ENCODE measurements at places on chromosomes 2 and 18.
A peak's percentile ranks its signal among the peaks of the same experiment; 100 is the strongest.

- DNase-seq = no peak
Observed at GRCh38 chr18:79933765-79934164, 17.7 kb downstream of the SLC66A2 start.

DNA sequence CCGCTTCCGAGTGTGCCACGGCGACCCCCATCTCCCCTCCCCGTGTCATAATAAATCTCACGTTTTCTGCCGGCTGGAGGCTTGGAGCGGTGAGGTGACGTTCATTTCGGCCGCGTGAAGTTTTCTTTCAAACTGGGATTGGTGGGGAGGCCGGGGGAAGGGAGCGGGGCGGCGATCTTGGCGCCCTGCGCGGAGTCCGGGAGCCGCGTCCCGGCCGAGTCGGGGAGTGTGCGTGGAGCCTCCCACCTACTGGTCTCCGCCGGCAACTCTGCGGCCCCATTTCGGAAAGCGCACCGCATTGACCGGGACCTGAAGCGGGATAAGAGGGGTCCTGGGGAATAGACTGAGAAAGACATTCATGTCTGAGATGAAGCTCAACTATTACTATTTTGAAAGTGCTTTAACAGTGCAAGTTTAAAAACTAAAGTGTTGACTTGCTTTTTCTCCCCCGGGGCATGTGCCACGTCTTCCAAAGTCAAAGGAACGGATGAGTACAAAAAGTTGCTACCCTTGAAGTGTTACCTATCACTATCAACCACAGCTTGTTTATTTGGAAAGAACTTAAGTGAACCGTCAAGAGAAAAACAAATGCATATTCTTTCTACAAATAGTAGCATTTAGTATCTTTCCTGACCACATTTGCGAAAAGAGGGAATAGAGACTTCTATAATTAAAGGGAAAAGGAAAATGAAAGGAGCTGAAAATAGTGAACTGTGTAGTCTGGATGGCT is 818 bp upstream of the IKZF2 start:
- no peak for DNase-seq

DNA sequence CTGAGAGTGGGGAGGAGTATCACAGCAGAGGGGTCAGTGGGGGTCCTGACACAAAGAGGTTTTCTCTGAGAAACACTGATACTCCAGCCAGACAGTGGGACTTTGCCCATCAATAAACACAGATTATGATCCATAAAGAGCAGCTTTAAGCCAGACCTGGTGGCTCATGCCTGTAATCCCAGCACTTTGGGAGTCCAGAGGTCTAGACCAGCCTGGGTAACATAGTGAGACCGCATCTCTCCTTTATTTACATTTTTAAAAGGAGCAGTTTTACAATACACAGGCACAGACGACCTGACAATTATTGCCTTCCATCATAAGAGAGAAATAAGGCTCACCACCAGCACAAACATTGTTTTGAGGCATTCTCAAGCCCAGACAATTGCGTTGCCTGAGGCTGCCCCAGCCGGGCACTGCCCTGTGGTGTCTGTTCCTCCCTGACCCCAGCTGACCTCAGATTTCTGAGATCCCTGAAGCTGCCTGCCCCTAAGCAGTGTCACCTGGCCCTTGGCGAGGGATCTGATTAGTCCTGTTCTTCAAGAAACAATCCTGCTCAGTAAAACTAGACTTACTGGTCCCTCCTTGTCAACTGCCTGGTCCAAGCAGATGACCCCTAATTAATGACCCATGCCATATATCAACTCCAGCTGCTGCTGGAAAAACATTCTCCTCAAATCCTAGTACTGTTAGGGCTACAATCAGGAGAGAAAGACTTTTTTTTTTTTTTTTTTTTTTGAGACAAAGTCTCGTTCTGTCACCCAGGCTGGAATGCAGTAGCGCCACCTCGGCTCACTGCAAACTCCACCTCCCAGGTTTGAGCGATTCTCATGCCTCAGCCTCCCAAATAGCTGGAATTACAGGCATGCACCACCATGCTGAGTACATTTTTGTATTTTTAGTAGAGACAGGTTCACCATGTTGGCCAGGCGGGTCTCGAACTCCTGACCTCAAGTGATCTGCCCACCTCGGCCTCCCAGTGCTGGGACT is 59.4 kb upstream of the SOS1 start:
- no peak for DNase-seq

DNA sequence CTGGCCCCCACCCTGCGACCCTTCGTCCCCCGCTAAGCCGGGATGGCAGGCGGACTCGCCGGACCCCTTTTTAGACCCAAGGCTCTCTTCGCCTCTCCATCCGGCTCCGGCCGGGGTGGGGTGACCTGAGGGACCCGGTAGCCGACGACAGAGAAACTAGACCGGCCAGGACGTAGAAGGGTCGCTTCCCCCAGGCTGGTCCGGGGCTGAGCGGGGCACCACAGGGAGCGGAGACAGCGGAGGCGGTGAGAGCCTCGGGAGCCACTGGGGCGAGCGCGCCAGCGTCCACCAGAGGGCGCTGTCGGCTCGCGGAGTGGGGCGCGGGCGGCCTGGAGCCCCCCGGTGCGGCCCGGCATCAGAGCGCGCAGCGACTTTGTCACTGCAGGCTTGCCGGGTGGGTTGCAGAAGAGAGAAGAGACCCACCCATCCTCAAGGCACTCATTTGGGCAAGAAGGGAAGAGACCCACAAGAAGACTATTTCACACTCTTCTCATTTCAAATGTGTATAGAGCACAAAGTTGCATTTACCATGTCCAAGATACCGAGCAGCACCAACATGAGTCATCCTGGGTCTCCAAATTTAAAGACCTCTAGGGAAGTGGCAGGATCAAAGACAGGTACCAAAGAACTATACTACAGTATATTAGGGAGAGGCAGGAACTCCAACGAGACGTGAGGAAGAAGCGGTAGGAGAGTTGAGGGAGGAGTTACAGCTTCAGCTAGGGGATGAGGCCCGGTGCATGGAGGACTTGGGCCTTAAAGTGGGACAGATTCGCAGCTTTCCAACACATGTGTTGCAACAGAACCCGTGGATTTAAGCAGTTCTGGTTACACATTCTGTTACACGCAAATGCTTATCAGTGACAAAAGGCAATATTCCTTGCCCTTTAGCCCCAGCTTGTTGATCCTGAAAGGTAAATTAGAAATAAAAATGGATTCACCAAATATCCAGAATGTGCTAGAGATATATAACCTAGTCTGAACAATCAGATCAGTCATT is 7.6 kb upstream of the PRKCE start:
- DNase-seq = no peak

DNA sequence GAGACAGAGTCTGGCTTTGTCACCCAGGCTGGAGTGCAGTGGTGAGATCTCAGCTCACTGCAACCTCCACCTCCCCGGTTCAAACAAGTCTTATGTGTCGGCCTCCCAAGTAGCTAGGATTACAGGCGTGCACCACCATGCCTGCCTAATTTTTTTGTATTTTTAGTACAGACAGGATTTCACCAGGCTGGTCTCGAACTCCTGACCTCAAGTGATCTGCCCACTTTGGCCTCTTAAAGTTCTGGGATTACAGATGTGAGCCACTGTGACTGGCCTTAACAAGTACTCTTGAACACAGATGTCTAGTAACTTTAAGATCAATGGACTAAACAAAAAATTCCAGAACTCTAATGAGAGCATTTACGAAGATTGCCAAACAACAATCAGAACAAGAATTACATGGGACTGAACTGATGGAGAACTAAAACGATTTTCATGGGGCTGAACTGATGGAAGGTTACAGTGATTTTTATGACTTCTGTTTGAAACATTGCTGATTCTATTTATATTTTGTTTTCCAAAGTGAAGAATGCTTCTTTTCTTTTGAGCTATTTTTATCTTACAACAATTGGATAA is 46.5 kb upstream of the ST3GAL5 start:
- no peak for DNase-seq

DNA sequence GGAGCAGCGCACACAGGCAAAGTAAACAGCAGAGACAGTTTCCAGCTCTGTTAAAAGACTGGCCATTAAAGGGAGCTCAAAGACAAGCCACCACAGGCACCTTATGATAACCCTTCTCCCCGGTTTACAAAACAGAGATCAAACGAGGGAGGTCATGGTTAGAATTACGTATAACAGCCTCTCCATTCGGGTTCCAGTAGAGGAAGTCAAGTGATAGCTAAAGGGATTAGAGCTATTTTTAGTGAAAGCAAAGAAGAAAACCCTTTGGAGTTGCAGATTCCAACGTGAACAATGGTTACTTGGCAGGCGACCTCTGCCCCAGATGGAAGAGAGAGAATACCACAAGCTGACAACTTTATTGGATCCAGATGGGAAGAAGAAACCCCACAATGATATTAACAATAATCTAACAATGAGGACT is 31.2 kb upstream of the EDAR start:
- no peak for DNase-seq

DNA sequence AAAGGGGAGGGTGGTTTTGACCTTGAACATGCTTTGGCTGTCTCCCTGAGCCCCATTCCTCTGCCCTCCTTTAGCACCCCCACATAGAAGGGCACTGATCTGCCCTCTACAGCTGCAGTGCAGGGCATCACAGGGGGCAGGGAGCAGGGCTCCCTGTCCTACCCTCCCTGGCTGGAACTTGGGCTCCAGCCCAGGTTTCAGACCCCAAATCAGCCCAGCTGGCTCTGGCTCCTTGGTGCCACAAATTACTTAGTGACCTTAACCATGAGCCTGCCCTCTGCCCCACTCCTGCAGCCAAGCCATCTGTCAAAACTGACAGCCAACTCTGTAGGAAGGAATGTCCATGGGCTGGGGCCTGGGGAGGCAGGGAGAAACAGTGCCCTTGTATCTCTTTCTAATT is 105.6 kb downstream of the MAPK4 start:
- no peak for DNase-seq

GRCh38 chr2:26429779-26430578 is 28.3 kb downstream of the DRC1 start:
- DNase-seq = peak; percentile 41

DNA sequence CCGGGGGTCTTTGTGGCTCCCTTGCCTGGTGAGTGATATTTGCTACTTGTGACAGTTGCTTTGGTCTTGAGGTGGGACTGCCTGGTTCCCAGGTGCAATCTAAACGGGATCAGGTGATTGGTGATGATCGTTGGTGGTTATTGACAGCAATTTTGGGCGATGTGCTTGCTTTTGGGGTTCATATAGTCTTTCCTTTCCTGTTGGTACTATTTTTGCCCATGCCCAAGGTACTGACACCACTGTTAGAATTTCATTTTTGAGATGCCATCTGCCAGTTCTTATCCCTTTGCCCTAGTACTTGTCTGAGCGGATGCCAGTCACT is 573 bp downstream of the WDR7 start:
- DNase-seq = no peak

GRCh38 chr2:96987301-96987909 is 1.0 kb upstream of the FAM178B start:
- DNase-seq = no peak

GRCh38 chr2:135149251-135149650 is 97.2 kb downstream of the RAB3GAP1 start:
- no peak for DNase-seq

DNA sequence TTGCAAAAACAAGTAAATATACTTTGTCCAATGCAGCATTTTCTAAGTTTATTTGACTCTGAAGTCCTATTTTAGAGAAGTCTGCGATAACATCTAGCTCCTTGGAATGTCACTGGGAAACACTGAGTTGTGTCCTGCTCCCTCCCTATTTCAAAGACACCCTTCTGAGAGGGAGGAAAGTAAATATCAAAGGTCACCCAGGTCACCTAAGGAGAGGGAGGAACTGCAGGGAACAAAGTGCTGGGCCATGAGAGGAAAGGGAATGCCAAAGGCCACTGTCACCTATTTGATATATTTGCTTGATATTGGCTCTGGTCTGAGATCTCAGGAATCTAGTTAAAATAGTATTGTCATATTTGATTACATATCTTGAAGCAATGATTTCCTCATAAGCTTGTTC is 201.3 kb downstream of the GCA start:
- no peak for DNase-seq

DNA sequence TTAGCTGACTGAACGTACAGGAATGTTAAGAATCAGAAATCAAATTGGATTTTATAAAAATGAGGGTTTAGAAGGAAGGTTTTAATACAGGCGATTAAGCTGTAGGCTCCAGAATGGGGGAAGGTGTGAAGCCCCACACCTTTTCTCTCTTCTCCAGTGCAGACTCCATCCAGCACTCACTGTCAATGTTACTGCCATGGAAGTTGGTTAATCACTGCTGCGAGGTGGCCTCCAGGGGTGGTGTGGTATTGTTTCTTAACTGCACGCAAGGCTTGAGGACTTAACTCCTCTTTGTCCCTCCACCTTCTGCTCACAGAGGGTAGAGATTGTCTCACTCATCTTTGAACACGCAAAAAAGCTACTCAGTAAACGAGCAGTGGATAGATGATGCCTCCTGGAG is 26.9 kb upstream of the YWHAQ start:
- DNase-seq = no peak

- no peak for DNase-seq
Observed at GRCh38 chr2:163347982-163348856, 387.6 kb downstream of the FIGN start.

DNA sequence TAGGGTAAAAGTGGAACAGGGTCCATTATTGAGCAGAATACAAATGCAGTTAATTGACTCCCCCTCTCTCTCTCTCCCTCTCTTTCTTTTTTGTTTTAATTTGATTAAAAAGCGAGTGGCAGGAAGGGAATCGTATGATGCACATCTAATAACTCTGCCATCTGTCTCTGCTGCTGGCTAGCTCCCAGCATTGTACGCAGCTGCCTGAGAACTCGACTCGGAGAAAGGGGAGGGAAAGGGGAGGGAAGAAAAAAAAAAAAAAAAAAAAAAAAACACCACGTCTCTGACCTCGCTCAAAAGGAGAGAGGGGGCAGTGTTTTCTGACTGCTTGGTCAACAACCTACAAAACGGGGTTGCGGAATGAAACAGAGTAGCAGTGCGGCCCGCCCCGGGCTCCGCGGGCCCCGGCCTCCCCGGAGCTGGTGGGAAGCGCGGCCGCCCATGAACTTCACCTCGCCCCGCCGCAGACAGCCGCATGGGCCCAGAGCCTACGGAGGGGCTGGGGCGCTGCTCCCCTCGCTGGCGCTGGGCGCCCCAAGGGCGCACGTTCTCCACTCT is 265.7 kb downstream of the TCF4 start:
- peak; percentile 95 for DNase-seq

DNA sequence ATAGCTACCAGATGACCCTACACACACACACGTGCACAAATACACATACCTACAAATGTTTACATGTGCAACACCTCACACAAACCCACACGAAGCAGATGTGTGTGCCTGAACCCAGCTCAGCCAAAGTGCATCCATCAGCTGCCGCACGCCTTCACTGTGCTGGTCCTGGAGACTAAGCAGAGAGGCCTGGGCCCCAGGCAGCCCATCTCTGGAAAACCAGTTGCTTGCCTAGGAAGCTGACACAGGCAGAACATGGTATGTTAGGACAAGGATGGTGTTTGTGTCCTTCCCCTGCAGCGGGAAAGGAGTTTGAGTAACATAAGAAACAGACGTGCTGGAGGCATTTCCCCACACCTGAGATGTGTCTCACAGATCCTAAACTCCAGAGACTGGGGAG is 86.7 kb downstream of the SEPTIN10 start:
- DNase-seq = no peak

- no peak for DNase-seq
Observed at GRCh38 chr2:102880731-102881130, 118.9 kb downstream of the TMEM182 start.

- no peak for DNase-seq
Observed at GRCh38 chr2:54519841-54520459, 63.8 kb downstream of the SPTBN1 start.

- DNase-seq = no peak
Observed at GRCh38 chr2:176848844-176849243, 363.8 kb upstream of the HNRNPA3 start.

Measured in NCI-H1417 treated with DMSO at 0.1 percent for 48 hours (cell line).